ENCODE measurements at places on chromosomes 12 and 14. TPM values are rescaled to one million over a fixed set of nuclear protein-coding genes. Genes with fewer than 3 reads are reported as not detected.
A peak's percentile ranks its signal among the peaks of the same experiment; 100 is the strongest.

DNA sequence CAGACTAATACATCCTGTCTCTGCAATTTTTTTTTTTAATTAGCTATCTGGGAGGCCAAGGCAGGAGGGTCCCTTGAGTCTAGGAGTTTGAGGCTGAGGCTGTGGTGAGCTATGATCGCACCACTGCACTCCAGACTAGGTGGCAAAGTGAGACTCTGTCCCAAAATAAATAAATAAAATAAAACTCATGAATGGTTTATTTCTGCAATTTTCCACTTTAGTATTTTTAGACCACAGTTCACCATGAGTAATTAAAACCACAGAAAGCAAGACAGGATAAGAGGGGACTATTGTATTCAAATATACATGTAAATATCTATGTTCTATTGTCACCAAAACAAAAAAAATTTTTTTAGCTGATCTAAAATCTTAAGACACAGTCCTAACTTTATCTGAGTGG lies 17.8 kb downstream of the TAOK3 start:
- peaks cover 6% of the 10 kb centered on the region for H3K36me3 ChIP-seq
- no peak overlapping the region for H3K27ac ChIP-seq
- H3K4me1 ChIP-seq: peaks cover 33% of the 10 kb centered on the region
- no peak for DNase-seq
- H3K4me3 ChIP-seq: no peak overlapping the region

GRCh38 chr14:66596241-66596985 lies 88.5 kb downstream of the GPHN start:
- H3K4me3 ChIP-seq: no peak overlapping the region
- peaks cover 2% of the 10 kb centered on the region for H3K36me3 ChIP-seq
- H3K27me3 ChIP-seq: no peaks in the 10 kb centered on the region
- H3K27ac ChIP-seq: no peak overlapping the region

DNA sequence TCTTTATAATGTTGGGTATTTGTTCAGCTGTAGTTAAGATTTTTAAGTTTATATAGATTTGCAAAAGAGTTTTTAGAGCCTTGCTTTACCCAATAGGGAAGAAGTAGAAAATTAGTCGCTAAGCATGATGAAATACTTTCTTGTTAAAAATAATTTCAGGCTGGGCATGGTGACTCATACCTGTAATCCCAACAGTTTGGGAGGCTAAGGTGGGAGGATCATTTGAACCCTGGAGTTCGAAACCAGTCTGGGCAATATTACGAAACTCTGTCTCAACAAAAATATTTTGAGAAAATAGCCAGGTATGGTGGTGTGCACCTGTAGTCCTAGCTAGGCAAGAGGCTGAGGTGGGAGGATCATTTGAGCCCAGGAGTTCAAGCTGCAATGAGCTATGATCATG lies 18.7 kb upstream of the SCFD1 start:
- no peaks in the 10 kb centered on the region for H3K4me1 ChIP-seq
- no peaks in the 10 kb centered on the region for H3K27me3 ChIP-seq
- peaks cover 8% of the 10 kb centered on the region for H3K36me3 ChIP-seq
- no peak for DNase-seq
- no peak overlapping the region for H3K4me3 ChIP-seq

GRCh38 chr14:95896498-95897135 lies 20.0 kb downstream of the TUNAR start:
- peaks cover 95% of the 10 kb centered on the region for H3K27me3 ChIP-seq
- no peak overlapping the region for H3K27ac ChIP-seq
- no peak overlapping the region for H3K4me3 ChIP-seq
- H3K36me3 ChIP-seq: peaks cover 2% of the 10 kb centered on the region
- H3K4me1 ChIP-seq: no peaks in the 10 kb centered on the region

- peaks cover 2% of the 10 kb centered on the region for H3K36me3 ChIP-seq
- no peak overlapping the region for H3K4me3 ChIP-seq
- no peaks in the 10 kb centered on the region for H3K4me1 ChIP-seq
Observed at GRCh38 chr12:102976609-102977280, 19.3 kb downstream of the ASCL1 start.

DNA sequence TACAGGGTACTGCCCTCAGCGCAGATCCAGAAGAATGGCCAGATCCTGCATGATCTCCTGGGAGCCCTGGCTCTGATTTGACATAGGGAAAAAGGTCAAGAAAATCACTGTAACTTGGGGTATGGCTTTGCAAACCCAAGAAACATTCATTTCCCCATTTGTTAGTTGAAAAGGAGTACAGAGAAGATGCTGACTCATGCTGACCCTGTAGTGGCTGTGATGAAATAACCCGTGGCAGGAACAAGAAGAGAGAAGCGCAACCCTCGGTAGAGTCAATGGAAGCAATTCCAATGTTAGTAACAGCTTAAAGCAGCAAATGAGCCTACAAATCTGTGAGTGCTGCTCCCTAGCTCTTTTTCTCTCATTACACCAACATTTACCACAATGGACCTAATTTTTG lies 281.6 kb upstream of the NPAS3 start:
- no peak overlapping the region for H3K27ac ChIP-seq
- no peaks in the 10 kb centered on the region for H3K4me1 ChIP-seq
- H3K36me3 ChIP-seq: peaks cover 2% of the 10 kb centered on the region
- no peak for DNase-seq

DNA sequence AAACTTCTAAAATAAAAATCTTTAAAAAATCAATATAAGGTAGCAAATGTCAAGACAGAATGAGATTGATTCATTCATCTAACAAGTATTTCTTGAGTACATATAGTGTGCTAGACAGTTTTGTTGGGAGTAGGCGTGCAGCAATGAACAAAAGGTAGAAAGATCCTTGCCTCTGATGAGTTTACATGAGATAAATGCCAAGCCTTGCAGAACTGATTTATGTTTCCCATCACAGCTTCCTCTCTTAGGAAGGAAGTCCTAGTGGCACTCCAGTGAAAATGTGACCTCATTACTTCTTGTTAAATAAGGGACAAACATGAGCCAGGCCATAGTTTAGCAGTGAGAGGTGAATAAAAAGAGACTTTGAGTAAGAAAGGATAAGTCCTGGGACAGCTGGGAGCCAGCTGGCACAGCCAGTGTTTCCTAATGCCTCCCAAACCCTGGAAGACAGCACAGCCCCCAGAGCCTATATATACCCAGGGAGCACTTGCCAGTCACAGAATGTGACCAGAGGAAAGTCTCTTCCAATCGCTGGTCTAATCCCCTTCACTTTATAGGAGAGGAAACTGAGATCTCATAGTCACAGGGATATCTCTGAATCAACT lies 4.7 kb upstream of the COCH start:
- peaks cover 9% of the 10 kb centered on the region for H3K4me1 ChIP-seq
- DNase-seq: no peak
- peaks cover 5% of the 10 kb centered on the region for H3K36me3 ChIP-seq

DNA sequence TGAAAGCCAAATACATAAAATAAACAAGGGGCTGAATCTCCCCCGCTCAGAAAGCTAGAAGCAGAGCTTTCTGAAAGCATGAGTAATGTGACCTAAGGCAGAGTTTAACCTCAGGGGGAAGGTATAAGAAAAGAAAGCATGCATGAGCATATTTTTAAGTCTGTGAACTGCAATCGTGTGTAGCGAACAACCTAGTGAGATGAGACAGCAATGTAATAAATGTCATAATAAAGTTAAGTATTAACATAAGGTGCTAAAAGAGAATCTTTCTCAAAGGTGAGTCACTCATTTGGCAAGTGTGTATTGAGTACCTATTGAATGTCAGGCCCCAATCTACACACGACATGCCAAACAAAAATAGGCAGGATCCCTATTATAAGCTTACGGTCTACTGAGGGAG lies 14.2 kb upstream of the WDR20 start:
- H3K4me1 ChIP-seq: no peaks in the 10 kb centered on the region
- H3K27ac ChIP-seq: no peak overlapping the region
- peaks cover 4% of the 10 kb centered on the region for H3K36me3 ChIP-seq
- H3K4me3 ChIP-seq: no peak overlapping the region

DNA sequence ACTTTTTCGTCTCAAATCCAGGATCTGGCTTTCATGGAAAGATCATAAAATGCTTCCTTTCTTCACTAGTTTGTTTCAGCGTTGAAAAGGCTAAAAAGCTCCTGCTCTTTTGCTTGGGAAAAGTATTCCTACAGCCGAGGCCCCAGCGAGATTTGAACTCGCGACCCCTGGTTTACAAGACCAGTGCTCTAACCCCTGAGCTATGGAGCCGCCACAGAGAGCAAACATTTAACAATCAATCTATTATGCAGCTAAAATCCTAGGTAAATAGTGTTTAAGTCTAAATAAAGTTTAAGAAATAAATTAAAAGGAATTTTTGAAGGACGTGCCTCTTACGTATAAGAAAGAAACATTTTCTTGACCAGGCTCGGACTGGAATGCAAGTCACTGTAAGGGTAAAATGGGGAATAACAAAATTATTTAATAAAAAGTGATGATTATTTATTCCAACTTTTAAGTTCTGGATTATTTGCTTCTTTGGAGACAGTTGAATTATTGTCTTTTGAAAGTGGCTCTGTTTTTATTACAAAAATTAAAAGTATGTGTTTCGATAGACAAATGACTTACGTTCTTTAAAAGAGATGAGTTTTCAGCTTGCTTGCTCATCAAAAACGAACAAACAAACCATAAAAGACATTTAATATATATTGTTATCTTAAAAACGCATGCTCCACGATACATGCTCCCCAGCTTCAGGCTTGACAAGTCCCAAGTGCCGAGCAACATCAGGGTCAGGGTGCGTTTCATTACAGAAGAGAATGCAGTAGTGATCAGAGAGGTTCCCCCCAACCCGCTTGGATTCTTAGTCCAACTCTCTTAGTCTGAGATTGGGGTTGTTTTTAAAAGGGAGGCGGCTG lies 10.2 kb downstream of the OR6S1 start:
- H3K4me1 ChIP-seq: peaks cover 34% of the 10 kb centered on the region
- peak overlapping the region; percentile 92 for H3K27ac ChIP-seq

GRCh38 chr14:29806124-29806517 lies 121.5 kb downstream of the PRKD1 start:
- no peaks in the 10 kb centered on the region for H3K36me3 ChIP-seq
- H3K4me3 ChIP-seq: no peak overlapping the region
- no peaks in the 10 kb centered on the region for H3K27me3 ChIP-seq
- DNase-seq: no peak
- H3K27ac ChIP-seq: no peak overlapping the region

DNA sequence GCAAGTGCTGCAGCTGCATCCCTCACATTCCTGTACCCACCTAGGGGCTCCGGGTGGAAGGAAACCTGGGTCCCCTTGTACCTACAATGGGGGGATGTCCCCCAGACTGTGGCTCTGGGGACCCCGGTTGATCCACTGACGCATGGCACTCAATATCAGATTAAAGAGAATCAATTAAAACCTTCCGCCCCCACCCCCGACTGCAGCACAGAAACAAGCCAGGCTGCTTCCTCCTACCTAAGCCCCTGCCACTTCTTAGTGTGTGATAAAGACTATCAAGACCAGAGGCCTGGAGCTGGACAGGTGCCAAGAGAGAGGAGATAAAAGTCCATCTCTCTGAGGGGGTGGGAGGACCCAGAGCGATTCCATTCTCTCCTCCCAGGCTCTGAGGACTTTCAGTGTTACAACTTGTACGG lies 28.2 kb upstream of the RPLP0 start:
- H3K4me3 ChIP-seq: peak overlapping the region; percentile 85
- DNase-seq: no peak
- no peaks in the 10 kb centered on the region for H3K27me3 ChIP-seq
- peak overlapping the region; percentile 93 for H3K27ac ChIP-seq
- no peaks in the 10 kb centered on the region for H3K36me3 ChIP-seq

- peaks cover 3% of the 10 kb centered on the region for H3K4me1 ChIP-seq
- peaks cover 13% of the 10 kb centered on the region for H3K27me3 ChIP-seq
- H3K4me3 ChIP-seq: peak overlapping the region; percentile 15
- no peak for DNase-seq
- no peak overlapping the region for H3K27ac ChIP-seq
- H3K36me3 ChIP-seq: no peaks in the 10 kb centered on the region
Observed at GRCh38 chr12:131076296-131076695, 122.6 kb downstream of the ADGRD1 start.

GRCh38 chr12:101439236-101439635 lies 31.7 kb upstream of the ARL1 start:
- H3K27ac ChIP-seq: no peak overlapping the region
- H3K36me3 ChIP-seq: no peaks in the 10 kb centered on the region
- H3K4me3 ChIP-seq: no peak overlapping the region
- H3K27me3 ChIP-seq: no peaks in the 10 kb centered on the region
- DNase-seq: no peak
- peaks cover 3% of the 10 kb centered on the region for H3K4me1 ChIP-seq

- peaks cover 6% of the 10 kb centered on the region for H3K4me1 ChIP-seq
- no peak for DNase-seq
- H3K4me3 ChIP-seq: no peak overlapping the region
- H3K27me3 ChIP-seq: peaks cover 4% of the 10 kb centered on the region
- no peaks in the 10 kb centered on the region for H3K36me3 ChIP-seq
- no peak overlapping the region for H3K27ac ChIP-seq
Observed at GRCh38 chr12:114817571-114818425, 133.8 kb upstream of the TBX3 start.

- peak overlapping the region; percentile 71 for H3K4me3 ChIP-seq
- peaks cover 2% of the 10 kb centered on the region for H3K36me3 ChIP-seq
- H3K27me3 ChIP-seq: no peaks in the 10 kb centered on the region
- H3K27ac ChIP-seq: peak overlapping the region; percentile 93
Observed at GRCh38 chr12:112905451-112906089, 1.2 kb upstream of the OAS1 start.

GRCh38 chr12:45076417-45077026 lies 25.6 kb upstream of the DBX2 start:
- no peak overlapping the region for H3K4me3 ChIP-seq
- H3K4me1 ChIP-seq: no peaks in the 10 kb centered on the region

- H3K27me3 ChIP-seq: peaks cover 29% of the 10 kb centered on the region
- no peak overlapping the region for H3K27ac ChIP-seq
- H3K4me3 ChIP-seq: no peak overlapping the region
- no peaks in the 10 kb centered on the region for H3K4me1 ChIP-seq
Observed at GRCh38 chr14:100688598-100689461, 37.9 kb upstream of the DLK1 start.

- no peak overlapping the region for H3K4me3 ChIP-seq
- peaks cover 22% of the 10 kb centered on the region for H3K27me3 ChIP-seq
- no peaks in the 10 kb centered on the region for H3K4me1 ChIP-seq
- H3K27ac ChIP-seq: no peak overlapping the region
- no peaks in the 10 kb centered on the region for H3K36me3 ChIP-seq
Observed at GRCh38 chr12:88934163-88934747, 354.0 kb upstream of the KITLG start.

Gene TAS2R46
- 2.2 TPM for total RNA-seq

Gene KLRD1
- 1.3 TPM for total RNA-seq

Gene CD9
- total RNA-seq: 28.0 TPM

Gene DACT1
- 0.91 TPM for total RNA-seq

Gene ZNF219
- 20.6 TPM for total RNA-seq

Gene KDM5A
- 115 TPM for total RNA-seq

Gene RPL10L
- not detected for total RNA-seq

Gene ALDH1L2
- not detected for total RNA-seq

Gene ZC2HC1C
- 0.76 TPM for total RNA-seq

Gene SYCP3
- total RNA-seq: 0.47 TPM

Gene BRMS1L
- total RNA-seq: 15.4 TPM

Gene MMP17
- total RNA-seq: not detected
